ENCODE measurements at places on chromosomes 12 and 14.

GRCh38 chr14:52391881-52392615, 77.9 kb downstream of the PTGER2 start:
- DNase-seq = no peak

DNA sequence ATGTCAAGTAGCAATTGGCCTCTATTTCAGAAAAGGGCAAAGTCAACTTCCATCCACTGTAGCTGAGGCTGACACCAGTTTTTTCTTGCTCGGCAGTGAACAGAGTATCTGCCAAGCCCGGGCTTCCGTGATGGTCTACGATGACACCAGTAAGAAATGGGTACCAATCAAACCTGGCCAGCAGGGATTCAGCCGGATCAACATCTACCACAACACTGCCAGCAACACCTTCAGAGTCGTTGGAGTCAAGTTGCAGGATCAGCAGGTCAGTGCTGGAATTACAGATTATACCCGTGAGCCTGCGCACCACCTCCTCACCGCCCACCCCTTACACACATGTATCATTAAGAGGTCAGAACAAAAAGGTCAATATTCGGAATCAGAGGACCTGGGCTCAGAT, 19.4 kb downstream of the EVL start:
- DNase-seq = no peak

GRCh38 chr14:54785778-54786770, 116.6 kb downstream of the GCH1 start:
- no peak for DNase-seq

- no peak for DNase-seq
Observed at GRCh38 chr12:71447691-71448132, 8.1 kb downstream of the LGR5 start.

- DNase-seq = no peak
Observed at GRCh38 chr12:46553911-46554310, 181.3 kb upstream of the SLC38A2 start.

GRCh38 chr14:106879241-106879640, 1352.9 kb downstream of the TMEM121 start:
- peak; percentile 68 for DNase-seq

DNA sequence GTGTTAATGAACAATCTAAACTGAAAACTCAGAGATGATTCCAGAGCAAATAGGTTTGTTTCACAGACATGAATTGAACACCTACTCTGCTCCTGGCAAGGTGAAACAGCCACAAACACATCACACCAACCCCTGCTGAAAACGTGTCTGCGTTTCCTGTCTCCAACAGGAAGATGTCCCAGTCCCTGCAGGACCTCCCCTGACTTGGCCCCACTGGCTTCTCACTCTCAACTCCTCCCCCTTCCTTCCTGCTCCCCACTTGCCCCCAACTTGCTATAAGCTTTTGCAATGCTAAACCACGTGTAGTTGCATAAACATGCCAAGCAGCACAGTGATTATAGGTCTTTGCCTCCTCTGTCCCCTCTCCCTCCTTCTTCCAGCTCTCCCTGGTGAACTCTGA, 567.6 kb downstream of the BCL11B start:
- DNase-seq = no peak

DNA sequence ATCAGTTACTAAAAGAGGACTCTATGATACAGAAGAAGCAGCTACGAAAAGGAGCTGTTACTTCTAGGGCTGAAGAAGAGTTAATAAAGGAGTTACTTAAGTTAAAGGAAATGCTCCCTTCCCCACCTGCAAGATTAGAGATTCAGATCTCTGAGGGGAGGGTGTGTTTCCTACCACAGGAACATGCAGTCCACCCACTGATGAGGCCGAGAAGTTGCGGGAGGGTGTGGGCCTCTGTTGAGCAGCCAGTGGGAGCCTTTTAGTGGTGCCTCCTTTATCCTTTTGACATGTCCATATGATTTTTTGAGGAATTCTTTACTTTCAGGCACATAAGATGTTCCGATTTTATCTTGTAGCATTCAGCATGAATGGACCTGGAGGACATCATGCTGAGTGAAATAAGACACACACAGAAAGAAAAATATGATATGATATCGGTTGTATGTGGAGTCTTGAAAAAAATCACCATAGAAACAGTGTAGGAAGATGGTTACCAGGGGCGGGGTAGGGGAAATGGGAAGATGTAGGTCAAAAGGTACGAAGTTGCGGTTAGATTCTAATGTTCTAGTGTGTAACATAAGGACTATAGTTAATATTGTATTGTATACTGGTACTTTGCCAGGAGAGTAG, 4.4 kb upstream of the M6PR start:
- peak; percentile 41 for DNase-seq

- DNase-seq = no peak
Observed at GRCh38 chr12:93802293-93802692, 125.1 kb downstream of the CRADD start.

DNA sequence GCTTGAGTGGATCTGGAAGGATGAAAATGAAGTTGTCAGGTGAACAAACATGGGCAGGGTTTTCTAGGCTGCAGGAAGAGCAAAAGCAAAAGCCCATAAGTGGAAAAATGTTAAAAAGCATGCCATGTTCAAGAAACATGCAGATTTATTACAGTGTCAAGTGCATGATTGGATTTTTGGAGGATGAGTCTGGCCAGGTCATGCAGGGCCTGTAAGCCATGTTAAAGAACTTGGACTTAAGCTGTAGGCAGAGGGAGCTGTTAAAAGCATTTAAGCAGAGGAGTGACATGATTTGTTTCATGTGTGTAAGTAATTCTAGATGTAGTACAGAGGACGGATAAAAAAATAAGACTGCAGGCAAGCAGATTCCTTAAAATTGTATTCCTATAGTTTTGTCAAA, 16.3 kb upstream of the SINHCAF start:
- DNase-seq = no peak

All from stimulated activated CD4-positive, alpha-beta T cell treated with anti-CD3 and anti-CD28 coated beads, Interleukin-4, amount 100 ng/mL, for 48 hours (primary cell).